Coronary artery (tissue), 2 donors: ENCODE measurements at places on chromosomes 6 and 20.

GRCh38 chr6:3285049-3285639 is 26.4 kb downstream of the PSMG4 start:
- DNase-seq = no peak

DNA sequence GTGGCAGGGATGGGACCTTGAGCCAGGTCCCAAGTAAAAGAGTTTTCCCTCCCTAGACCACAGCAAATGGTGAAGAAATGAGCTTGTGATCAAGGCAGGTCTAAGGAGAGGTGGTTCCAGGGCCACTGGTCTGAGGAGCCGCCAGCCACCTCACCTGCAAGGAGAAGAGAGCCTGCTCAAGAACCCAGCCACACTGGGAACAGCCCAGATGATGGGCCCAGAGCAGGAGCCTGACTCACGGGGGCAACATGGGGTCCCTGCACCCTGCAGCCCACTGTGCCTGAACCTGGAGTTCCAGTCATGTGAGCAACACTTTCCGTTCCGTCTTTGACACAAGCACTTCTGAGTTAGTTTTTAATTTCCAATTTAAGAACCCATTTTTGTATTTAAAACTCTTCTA is 204.5 kb upstream of the CDH4 start:
- no peak for DNase-seq

- DNase-seq = peak; percentile 71
Measured at GRCh38 chr6:29737707-29738630, 14.7 kb downstream of the HLA-F start.

DNA sequence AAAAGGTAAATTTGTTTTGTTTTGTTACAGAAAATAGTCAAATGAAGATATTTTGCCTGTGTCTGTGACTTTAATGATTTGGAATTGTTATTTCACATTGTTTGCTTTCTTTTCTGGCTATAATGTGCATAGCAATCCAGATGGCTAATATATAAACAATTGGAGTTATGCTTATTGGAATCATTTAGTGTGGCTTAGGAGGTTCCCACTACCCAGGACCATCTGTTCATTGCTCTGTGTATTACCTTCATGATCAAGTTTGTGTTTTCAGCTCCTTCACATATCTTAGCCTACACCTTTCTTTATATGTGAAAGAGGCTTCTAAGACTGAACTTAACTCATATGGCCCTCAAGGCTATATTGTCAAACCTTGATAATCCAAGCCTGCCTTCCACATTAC is 232.9 kb downstream of the BCKDHB start:
- no peak for DNase-seq

- DNase-seq = no peak
Measured at GRCh38 chr6:53398247-53399026, 49.7 kb upstream of the ELOVL5 start.
